ENCODE measurements at places on chromosomes 3 and 15.

DNA sequence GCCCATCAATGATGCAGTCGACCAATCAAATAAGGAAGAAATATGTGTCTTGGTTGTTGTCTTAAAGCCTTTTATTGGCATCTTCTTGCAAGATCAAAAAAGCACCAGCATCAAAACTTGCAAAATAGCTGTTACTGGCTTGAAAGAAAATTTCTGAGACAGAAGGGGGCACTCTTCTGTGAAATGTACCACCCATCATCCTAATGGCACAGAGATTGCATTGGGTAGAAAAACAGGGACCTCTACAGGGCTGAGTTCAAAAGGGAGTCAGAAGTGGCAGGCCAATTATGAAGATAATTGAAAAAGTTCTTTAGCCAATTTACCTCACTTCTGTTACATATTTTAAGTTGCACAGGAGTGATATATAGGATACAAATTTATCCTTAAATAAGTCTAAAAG, 122.3 kb upstream of the GPR149 start:
- DNase-seq: no peak

GRCh38 chr3:111324645-111325044, 217.4 kb upstream of the CD96 start:
- no peak for DNase-seq

DNA sequence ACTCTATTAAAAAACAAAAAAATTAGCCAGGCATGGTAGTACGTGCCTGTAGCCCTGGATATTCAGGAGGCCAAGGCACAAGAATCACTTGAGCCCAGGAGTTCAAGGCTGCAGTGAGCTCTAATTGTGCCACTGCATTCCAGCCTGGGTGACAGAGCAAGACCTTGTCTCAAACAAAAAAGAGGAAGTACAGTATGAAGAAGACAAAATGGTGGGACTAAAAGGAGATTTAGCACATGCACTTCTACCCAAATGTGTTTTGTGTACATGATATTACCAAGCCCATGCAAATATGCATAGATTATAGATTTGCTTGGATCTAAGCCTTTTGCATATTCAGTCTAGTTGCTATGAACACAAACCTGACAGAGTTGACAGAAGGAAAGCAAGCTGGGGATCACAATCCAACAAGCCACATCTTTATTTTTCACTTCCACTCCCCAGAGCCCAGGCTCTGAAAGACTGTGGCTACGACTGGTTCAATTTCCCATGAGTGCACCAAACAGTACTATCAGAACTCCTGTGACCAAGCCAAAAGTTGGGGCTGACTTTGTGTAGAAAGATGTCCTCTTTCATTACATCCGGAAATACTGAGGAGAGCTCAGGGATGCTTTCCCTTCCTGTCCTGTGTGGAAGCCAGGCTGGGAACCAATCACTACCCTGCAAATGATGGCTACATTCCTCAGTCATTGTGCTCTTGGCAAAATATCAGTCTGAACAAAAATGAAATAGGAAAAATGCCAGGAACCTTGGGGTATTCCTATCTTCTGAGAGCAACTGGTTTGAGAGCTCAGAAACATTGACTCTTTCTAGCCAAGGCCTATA, 49.4 kb downstream of the TGM4 start:
- DNase-seq: peak; percentile 4

DNA sequence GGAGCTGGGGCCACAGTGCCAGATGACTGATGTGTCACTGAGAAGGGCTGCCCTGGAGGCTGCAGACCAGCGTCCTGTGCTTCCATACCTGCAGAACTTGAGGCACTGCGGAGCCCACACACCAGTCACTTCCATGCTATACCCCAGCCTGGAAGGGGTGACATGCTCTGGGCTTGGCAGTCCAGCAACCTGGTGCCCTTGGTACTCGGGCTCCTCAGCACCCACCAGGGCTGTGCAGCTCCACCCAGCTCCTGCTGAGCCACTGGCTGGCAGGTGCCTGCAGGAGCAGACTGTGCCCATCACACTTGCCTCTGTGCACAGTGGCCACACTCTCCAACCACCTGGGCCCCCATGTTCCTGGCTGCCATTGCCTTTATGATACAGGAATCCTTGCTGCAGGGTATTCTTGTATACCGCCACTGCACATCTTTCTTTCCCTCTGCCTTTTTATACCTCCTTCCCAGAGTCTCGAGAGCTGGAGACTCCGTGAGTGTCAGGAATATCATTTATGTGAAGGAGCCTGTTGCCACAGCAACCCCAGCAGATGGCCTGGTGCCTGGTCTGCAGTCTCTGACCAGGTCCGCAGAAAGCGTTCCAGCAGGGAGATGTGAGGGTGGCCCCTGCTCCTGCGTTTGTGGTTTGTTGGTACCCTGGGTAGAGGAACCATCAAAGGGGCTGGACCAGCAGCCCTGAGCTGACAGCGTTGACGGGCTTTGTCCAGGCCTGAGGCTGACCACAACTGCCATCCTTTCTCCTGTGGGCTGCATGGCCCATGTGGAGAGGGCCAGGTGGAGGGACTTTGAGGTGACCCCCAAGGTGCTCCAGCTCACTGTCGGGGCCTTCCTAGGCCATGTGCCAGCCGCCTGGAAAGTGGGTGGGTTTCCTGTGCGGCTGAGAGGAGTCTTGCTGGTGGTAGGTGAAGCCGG, 93.4 kb upstream of the PLXNA1 start:
- no peak for DNase-seq

GRCh38 chr15:60720086-60720485, 241.1 kb upstream of the ICE2 start:
- no peak for DNase-seq

DNA sequence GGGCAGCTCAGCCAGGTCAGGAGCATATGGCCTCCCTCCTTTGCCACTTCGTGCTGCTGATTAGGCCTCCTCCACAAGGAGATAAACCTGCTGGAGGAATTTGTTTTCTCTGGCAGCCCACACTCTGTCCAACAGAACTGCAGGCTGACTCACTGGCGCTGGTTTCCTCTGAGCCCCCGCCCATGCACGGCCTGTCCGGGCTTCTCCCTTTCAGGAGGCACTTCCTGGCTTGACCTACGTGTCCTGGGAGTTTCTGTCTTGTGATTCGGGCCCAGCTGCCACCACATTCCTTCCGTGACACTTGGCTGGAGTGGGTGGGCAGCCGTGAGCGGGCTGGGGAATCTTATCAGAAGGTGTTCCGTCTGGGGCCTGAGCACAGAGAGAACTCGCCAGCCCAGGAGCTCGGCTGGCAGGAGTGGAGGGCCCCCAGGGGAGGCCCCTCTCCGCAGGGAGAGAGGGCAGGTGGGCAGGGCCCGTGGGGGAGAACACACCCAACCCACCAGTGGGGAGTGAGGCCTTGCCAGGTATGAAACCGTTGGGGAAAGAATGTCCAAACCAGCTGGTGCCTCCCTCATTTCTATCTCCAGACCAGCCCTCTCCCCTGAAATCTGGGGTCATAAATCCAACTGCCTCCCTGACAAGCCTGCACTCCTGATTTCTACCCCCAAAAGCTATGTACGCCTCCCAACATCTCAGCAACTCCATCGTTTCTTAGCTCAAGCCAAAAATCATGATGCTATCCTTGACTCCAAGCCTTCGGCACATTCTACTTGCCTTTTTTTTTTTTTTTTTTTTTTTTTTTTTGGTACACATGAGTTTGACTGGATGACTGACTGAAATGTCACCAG, 110.6 kb upstream of the MEF2A start:
- DNase-seq: peak; percentile 73

DNA sequence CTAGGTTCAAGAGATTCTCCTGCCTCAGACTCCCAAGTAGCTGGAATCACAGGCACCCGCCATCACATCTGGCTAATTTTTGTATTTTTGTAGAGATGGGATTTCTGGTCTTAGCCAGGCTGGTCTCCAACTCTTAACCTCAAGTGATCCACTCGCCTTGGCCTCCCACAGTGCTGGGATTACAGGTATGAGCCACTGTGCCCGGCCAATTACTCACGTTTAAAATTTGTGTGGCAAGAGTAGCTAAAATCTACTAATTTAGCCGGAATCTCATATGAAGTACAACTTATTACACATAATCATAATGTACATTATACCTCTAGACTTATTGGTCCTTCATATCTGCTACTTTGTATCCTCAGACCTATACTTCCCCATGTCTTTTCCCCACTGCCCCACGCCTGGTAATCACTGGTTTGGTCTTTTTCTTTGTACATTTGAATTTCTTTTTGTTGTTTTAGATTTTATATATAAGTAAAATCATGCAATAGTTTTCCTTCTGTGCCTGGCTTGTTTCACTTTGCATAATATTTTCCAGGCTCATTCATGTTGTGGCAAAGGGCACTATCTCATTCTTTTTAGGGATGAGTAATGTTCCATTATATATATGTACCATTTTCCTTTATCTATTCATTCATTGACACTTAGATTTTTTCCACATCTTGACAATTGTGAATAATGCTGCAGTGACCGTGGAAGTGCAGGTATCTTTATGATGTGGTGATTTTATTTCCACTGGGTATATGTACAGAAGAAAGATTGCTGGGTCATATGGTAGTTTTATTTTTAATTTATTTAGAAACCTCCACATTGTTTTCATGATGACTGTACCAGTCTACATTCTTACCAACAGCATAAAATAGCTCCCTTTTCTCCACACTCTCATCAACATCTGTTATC, 605.0 kb upstream of the CBLB start:
- no peak for DNase-seq

GRCh38 chr15:76235186-76235826, 76.0 kb downstream of the ETFA start:
- DNase-seq: peak; percentile 21

DNA sequence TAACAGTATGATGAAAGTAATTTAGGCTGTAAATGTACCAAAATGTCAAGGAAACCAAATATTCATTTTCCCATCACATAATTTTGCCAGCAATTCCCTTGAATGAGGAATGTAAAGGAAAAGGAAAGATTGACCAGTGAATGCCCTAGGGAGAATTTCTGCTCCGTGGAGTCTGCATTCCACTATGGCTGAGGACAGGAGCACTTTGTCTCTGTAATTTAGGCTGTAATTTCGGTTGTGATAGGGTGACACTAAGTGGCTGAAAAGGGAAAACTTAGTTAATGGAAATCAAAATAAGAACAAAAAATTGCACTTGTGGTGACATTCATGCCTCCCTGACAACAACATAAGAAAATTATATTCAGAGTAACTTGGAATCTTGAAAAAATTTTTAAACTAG, 8.3 kb upstream of the TMEM207 start:
- no peak for DNase-seq

DNA sequence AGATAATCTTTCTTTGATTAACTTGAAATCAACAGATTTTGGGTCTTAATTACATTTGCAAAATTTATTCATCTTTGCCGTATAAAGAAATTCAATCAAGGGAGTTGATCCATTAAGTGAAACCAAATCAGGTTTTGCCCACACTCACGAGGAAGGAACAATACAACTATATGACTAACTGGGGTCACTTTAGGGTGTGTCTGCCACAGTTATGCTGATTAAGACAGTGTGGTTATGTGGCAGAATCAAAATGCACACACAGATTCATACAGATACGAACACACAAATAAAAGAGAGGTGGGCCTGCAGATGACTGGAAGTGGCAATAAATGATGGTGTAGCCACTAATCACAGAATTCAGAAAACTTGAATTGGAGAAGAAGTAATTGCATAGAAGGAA, 543.5 kb downstream of the GABRG3 start:
- no peak for DNase-seq

DNA sequence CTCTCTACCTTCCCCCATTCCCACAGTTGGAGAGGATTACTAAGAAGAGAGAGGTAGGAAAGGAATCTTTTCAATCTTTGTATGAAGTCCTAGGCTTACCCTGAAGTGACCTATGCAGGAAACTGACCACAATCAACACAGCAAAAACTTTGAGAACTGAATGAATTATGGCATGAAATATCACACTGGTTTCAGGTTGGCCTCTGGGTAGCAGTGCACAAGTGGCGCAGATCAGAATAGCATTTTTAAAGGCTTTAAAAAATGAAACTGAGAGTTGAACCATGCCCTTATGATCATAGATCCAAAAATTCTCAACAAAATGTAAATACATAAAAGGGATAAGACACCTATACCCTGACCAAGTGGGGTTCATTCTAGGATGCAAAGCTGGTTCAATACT, 198.9 kb downstream of the CPNE4 start:
- no peak for DNase-seq

- no peak for DNase-seq
These were observed 23.3 kb downstream of the SLC6A6 start for GRCh38 chr3:14425581-14426304.

DNA sequence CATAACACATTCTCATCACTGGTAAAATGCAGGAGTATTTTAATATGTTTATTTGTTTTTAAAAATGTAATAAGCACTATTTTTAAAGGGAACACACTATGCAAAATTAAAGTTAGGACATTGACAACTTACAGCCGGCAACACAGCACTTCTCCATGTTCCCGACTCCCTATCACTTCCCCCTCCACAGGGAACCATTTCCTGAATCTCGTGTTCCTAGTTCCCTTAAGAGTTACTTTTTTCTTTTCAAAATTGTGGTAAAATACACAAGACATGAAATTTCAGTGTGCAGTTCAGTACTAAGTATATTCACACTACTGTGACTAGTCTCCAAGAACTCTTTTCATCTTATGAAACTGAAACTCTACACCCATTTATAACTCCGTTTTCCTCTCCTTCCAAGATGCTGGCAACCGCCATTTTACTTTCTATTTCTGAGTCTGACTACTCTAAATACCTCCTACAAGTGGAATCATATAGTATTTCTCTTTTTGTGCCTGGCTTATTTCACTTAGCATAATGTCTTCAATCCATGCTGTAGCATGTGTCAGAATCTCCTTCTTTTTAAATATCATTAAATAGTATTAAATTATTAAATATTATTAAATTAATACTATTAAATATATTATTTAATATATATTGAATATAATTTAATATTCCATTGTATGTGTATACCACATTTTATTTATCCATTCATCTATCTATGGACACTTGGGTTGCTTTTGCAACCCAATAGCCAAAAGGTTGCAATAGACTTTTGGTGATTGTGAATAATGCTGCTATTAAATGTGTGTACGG, 25.9 kb upstream of the UBE2Q2 start:
- no peak for DNase-seq

GRCh38 chr3:124577494-124578167, 152.6 kb upstream of the UMPS start:
- DNase-seq: no peak

DNA sequence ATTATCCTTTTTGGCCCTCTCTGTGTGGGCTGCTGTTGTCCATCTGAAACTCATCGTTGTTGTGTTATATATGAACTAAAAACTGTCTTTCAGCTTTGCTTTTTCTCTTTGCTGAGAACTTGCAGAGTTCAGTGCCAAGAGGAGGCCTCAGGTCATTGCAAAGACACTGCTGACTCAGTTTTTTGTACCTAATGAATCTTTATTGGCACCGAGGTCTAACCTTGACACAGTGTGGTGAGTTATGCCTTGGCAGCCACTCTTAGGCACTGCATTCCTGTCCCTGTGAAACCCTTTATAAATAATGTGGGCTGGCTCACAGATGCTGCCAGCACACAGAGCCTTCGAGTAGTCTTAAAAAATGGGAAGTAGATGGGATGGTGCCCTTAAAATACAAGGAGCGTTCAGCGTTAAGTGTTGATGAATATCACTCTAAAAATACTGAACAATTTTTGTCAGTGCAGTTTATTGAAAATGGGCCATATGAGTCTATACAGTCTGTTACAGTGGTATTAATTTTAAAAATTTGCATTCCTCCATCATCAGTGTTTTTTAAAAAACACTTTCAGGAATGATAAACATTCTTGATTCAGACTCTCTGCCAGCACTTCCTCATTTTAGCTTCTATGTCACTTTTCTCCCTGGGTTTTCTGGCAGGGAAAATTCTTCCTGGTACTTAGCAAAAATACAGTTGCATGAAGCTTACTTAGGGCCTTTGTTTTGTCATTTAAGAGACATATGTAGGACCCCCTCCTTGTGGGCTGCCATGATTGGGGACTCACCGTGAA, 234.1 kb downstream of the CACNA2D3 start:
- DNase-seq: peak; percentile 56

GRCh38 chr15:42919799-42920518, 619 bp downstream of the TTBK2 start:
- DNase-seq: peak; percentile 35

Measured in muscle of back (tissue), 13 donors.